PC-9 (cell line): ENCODE measurements at places on chromosomes 1 and 21. TPM values are rescaled to one million over a fixed set of nuclear protein-coding genes. Genes with fewer than 3 reads are reported as not detected.

- H3K27ac ChIP-seq, result no peak overlapping the region
- H3K4me1 ChIP-seq, result no peaks in the 10 kb centered on the region
- H3K27me3 ChIP-seq, result no peaks in the 10 kb centered on the region
- no peak for DNase-seq
Measured at GRCh38 chr21:25491267-25491666, 116.0 kb downstream of the MRPL39 start.

PALMD gene
- total RNA-seq, result 0.68 and 1.2 TPM in 2 replicates

TXNDC12 gene
- 61.3 and 77.3 TPM in 2 replicates for total RNA-seq

DNA sequence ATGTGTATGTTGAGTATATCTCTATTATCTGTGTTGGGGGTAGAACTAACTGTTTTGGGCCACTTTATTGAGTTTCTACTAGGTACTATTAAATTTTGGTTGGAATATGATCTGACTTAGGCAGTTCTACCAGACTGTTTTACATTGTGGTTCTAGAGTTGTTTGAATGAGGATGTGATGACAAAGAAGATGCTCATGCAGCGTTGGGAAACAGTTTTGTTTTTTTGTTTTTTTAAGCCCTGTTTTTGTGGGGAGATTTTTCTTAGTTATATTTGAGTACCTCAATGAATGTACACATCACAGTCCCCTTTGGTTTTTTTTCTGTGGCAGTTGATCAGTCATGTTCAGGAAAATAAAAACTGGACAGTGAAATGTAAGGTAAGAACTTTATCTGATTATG, 40.1 kb downstream of the TMED5 start:
- peaks cover 37% of the 10 kb centered on the region for H3K36me3 ChIP-seq
- H3K4me3 ChIP-seq, result no peak overlapping the region
- no peaks in the 10 kb centered on the region for H3K4me1 ChIP-seq
- H3K27me3 ChIP-seq, result no peaks in the 10 kb centered on the region
- DNase-seq, result no peak

GBP7 gene
- not detected in 2 replicates for total RNA-seq
